ENCODE measurements at places on chromosomes 7 and 10.
A peak's percentile ranks its signal among the peaks of the same experiment; 100 is the strongest.

- DNase-seq = no peak
These were observed at the start of gene DPYSL4 for GRCh38 chr10:132186488-132187429. TSS of gene DPYSL4 (plus strand) at chr10:132186948. CDS start at chr10:132187064, 116 bp downstream.

DNA sequence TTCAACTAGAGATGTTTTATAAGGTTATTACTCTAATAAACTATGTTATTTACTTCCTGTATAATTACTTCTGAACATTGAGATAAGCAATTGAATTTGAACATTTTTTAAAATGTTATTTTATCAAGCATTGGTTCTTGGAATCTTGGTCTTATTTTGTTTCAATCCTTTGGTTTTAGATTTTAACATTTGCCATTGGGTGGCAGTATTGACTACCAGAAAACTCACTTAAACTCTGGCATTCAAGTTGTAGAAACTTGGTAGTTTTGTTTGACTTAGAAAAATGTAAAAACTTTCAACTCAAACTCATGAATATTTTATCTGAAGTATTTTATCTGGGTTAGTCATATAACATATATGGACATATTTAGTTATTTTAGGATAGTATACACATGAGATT is 48.1 kb downstream of the ATRNL1 start:
- peak; percentile 13 for DNase-seq

GRCh38 chr7:29476916-29477315 is 86.7 kb upstream of the PRR15 start:
- DNase-seq = no peak

GRCh38 chr7:106629516-106629915 is 31.4 kb downstream of the CCDC71L start:
- DNase-seq = no peak

DNA sequence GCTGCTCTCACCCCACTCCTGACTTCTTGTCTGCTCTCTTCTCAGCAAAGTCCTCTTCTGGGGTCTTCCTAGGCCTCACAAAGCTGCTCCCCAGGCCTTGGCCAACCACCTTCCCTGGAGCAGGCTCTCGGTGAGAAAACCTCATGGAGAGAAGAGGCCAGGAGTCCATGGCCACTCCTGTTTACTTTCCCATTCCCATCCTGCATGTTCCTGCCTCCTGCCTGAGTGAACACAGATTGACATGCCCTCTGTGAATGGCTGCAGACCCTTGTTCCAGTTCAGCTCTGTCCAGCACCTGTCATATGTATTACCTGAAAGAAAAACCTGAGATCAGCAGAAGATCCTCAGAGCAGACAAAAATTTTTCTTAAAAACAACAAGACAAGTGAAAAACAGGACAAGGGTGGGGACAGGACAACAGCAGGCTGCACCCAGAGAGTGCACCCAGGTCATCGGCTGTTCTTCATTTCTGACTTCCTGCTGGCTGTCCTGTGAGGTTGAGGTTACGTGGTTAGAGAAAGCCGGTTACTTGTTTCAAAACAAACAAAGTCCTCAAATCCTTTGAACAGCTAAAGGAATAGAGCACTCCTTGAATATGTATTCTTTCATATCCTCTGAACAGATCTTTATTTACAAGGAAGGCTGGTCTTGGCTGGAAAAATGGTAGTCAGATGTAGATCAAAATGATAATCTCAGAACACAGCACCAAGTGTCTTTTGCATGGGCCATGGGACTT is 34.0 kb upstream of the DLD start:
- DNase-seq = no peak

GRCh38 chr10:48968036-48968435 is 28.4 kb upstream of the LRRC18 start:
- DNase-seq = no peak

GRCh38 chr10:75030371-75030770 is 81.1 kb upstream of the SAMD8 start:
- no peak for DNase-seq

DNA sequence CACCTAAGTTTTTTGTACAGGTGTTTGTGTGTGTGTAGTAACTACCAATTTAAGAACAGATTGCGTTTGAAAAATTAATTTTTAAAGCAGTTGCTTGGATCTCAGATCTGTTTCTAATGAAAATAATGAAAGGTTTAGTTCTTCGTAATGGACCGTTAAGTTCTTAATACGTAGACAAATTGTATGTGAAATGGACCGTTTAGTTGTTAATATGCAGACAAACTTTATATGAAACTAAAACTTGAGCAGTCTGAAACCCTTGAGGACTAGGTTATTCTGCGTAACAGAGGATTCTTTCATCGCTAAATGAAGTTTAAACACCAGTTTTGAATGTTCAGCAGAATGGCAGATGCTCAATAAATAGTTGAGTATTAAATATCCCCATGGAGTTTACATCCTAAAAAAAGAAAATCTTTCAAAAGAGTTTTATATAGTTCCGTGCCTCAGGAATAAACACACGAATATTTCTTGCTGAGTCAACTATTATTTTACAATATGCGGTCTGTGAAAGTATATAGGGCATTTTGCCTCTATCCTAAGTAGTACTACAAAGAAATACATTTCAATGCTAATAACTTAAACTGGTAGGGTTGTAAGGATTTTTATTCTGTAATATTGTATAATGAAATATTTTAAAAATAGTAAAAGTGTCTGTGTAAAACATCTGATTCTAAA is 1.2 kb downstream of the DBF4 start:
- DNase-seq = no peak

DNA sequence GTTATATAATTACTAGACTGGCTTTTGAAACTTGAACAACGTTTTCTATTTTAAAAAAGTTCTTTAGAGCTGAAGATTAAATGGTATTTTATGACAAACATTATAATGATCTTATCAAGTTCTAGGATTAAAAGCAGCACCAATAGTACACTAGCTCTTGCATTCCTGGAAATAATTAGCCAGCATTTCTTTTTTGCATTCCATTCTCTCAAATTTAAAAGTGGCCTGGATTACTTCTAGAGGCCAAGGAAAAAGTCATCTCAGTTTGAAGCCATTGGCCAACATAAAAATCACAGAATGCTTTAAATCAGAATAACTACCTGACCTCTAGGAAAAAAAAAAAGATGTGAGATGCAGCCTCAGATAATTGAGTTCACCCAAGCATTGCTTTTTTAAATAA is 1326.4 kb upstream of the SORCS1 start:
- no peak for DNase-seq

GRCh38 chr10:72254813-72255568 is 18.7 kb upstream of the DDIT4 start:
- peak; percentile 66 for DNase-seq

DNA sequence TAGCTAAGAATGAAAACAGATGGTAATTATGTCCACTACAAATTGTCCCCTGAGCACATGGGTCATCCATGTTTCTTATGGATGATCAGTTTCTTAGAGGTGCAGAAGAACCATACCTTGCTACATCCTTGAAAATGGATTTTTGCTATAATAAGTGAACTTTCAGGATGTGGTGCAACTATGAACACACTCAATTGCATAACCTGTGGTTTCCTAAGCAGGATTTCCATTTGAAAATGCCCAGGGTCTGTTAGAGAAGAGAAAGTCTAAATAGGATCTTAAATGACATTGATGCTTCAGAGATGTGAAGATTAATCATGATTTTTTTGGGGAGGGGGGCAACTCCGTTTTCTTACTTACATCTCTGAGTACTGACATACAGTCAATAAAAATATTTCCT is 39.6 kb upstream of the CACNB2 start:
- DNase-seq = no peak

GRCh38 chr10:58477122-58477521 is 35.5 kb upstream of the BICC1 start:
- no peak for DNase-seq

- no peak for DNase-seq
These were observed 56.4 kb downstream of the ICA1 start for GRCh38 chr7:8205537-8205936.

DNA sequence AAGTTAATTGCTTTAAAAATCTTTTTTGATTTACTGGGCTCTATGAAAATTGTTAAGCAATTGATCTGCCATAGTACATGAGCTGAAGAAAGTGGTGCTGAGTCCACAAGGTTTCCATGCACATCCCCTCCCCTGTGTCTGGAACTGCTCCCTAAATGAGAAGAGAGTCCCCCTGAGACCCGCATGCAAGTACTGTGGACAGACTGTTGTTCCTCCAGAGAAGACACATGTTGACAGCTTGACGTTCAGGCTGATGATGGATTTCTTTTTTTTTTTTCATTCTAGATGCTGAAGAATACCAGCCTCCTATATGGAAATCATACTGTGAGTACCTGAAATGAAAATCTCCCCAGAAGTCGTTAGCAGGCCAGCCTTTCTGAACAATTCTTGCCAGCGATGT is 159.8 kb downstream of the CHN2 start:
- no peak for DNase-seq

DNA sequence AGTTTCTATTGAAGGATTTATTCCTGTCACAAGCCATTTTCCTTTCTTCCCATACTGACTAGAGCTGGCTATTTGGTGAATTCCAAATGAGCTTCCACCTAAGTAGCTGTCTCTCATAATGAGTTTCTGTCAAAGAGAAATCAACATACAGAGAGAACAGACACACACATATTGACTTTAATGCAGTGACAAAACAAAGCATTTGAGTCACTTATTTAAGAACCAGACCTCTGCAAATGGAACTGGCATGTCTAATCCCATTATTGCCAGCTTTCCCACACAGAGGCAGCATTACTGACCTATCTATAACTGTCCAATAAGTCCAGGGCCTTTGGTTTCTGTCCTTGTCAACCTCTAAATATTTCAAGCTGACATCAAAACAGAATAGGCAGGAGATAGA is 179.3 kb upstream of the CSTF2T start:
- no peak for DNase-seq

GRCh38 chr10:98323221-98324164 is 55.5 kb upstream of the LOXL4 start:
- peak; percentile 63 for DNase-seq

GRCh38 chr7:11300241-11300640 is 326.6 kb downstream of the PHF14 start:
- no peak for DNase-seq

DNA sequence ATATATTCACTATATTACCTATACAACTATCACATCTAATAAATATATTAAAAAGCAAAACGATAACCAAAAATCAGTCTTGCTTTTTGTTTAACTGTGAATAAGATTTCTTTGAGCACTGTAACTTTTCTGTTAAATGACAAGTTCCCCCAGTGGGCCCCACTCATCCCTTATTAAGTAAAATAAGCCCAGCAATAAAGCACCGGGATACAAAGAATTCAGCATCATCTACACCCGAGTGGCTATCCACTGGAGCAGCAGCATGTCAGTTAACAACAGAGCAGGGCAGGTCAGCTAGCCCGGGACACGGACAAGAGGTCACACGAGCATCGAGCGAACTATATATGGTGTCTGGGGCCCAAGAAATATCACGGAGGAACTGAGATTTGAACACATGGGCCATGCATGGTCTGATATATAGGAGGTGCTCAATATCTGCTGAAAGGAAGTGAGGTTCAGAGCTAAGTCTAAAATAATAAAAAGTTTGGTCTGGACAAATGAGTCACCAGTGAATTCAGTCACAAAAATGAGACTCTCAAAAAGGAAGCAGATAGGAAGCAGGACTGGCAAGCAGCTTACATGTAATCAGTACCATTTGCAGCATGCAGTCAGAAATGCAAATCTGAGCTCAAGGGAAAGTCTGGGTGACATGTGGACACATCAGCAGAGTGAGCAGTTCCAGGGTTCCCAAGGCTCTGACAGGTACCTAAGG is 4.1 kb downstream of the ERCC6 start:
- peak; percentile 39 for DNase-seq

DNA sequence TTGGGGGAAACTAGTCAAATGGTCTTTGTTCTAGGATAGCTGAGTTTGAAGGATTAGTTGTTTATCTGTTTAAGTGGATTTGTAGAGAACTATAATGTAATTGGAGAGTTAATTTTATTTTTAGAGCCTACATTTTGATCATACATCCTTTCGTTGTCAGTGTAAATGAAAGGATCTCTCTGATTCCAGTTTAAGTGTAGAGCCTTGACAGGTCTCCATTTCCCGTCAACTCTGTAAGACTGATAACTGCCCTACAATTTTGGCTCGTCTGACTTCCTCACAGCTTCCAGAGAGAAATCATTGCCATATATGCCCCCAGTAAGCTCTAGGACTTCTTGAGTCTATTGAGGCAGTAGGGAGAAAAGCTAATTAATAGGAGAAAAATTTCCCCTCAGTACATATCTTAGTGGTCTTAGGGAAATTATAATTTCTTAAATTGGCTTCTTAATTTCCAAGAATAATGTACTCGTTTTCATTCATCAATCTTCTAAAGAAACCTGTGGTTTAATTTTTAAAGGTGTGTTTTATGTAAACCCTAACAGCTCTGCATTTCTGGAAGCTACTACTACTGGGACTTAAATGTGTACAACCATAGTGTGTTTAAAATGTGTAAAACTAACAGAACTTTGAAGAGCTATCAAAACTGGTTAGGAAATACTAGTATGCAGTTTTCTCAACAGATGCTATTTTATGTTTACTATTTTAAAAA is 3.8 kb downstream of the KMT2E start:
- DNase-seq = no peak

- peak; percentile 24 for DNase-seq
These were observed 223.5 kb downstream of the SNX13 start for GRCh38 chr7:17716816-17717215.

- no peak for DNase-seq
These were observed 117.1 kb upstream of the DPP6 start for GRCh38 chr7:153935095-153935494.

- no peak for DNase-seq
These were observed 1042.0 kb downstream of the DNAJB9 start for GRCh38 chr7:109611656-109612055.

GRCh38 chr10:71912431-71912830 is 51.8 kb upstream of the CHST3 start:
- DNase-seq = peak; percentile 27

GRCh38 chr7:19939746-19940145 is 166.3 kb upstream of the TMEM196 start:
- peak; percentile 87 for DNase-seq

- DNase-seq = peak; percentile 10
These were observed 22.8 kb upstream of the FOXL3 start for GRCh38 chr7:266851-267840.

- no peak for DNase-seq
These were observed 41.4 kb downstream of the RAMP3 start for GRCh38 chr7:45198986-45199385.

DNA sequence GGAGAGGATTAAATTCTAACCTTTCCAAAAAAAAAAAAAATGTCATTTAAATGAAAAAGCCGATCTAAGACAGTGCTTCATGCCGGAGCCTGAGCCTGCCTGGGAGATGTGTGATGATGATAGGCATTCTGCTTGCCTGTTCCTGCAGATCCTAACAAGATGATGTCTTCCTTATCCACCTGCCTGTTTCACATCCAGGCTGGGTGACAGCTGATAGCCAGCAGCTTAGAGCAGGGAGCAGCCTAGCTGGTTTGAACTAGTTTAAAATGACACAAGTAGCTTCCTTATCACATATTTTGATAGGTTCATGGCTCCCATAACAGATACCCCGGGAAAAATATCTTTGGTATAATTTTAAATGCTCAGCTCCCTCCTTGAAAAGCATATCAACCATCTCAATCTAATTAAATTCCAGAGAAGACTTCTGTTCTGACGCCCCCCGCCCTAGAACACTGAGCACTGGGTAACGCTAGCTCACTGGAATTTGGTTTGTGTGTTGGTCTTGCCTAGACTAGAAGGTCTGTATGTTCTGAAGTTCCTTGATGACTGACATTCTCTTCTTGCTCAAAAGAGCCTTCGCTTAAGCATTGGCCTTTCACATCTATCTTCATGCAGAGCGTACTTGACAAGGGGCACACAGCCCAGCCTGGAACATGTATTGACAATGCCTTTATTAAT is 96.9 kb upstream of the FGFR2 start:
- peak; percentile 85 for DNase-seq

Data from epithelial cell of esophagus (primary cell).